Cortex of kidney (tissue), 1 donor: ENCODE measurements at places on chromosomes 4 and X.

DNA sequence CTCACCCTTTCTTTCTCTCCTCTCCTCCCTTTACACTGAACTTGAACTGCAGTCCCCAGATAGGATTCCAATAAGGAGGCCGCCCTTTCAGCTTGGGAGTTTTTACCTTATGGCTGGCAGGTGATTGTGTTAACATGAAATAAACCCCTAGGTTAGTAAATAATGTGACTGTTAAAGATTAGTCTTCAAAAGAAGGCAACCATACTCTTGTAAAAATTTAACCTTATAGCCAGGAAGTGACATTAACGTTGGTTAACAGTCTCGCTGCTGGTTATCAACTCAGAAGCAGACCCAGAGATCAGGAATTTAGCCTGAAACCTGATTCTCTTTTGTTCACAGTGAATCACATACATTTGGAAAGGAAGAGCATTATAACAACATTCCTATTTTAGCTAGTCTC, 15.2 kb downstream of the FHDC1 start:
- no peak for DNase-seq

DNA sequence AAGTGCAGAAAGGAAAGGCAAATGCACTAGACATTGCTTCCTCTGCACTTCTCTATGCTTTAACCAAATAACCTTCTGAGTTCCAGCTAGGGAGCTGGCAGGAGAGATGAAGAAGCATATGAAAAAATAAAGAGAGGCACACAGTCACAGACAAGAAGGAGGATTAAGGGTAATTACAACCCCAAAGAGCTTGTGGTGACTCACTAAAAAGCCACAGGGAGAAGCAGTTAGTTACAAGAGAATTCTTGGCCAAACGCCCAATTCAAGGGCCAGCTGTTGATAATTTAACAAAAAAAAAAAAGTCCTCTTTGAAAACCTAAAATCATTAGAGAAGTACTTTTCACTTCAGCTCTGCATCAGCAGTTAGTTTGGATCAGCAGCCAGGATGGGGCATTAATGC, 478.0 kb downstream of the KCNIP4 start:
- no peak for DNase-seq

- DNase-seq, result no peak
Measured at GRCh38 chrX:154000051-154000450, 19.7 kb downstream of the IRAK1 start.

GRCh38 chr4:141657550-141658250, 21.3 kb downstream of the IL15 start:
- DNase-seq, result no peak

GRCh38 chr4:2932951-2933565, 30.1 kb downstream of the NOP14 start:
- no peak for DNase-seq

GRCh38 chr4:127889903-127890302, 9.2 kb downstream of the PLK4 start:
- no peak for DNase-seq

GRCh38 chr4:168274871-168275270, 43.7 kb downstream of the DDX60 start:
- no peak for DNase-seq

DNA sequence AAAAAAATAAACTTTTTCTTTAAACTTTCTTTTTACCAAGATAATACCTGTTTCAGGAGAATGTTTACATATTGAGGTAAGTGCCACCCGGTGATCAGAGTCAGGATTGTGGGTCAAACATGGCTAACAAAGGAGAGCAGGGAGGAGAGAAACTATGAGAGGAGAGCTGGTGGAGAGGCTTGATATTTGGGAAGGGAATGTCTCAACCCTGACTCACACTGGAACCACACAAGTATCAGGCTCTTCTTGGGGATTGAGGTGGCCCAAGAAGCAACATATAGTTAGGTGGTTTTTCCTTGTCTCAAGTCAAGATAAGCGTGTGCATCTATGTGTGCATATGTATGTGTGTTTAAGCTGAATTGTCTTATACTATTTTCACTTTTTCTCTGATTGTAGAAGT, 6.7 kb downstream of the TCEAL1 start:
- DNase-seq, result no peak

DNA sequence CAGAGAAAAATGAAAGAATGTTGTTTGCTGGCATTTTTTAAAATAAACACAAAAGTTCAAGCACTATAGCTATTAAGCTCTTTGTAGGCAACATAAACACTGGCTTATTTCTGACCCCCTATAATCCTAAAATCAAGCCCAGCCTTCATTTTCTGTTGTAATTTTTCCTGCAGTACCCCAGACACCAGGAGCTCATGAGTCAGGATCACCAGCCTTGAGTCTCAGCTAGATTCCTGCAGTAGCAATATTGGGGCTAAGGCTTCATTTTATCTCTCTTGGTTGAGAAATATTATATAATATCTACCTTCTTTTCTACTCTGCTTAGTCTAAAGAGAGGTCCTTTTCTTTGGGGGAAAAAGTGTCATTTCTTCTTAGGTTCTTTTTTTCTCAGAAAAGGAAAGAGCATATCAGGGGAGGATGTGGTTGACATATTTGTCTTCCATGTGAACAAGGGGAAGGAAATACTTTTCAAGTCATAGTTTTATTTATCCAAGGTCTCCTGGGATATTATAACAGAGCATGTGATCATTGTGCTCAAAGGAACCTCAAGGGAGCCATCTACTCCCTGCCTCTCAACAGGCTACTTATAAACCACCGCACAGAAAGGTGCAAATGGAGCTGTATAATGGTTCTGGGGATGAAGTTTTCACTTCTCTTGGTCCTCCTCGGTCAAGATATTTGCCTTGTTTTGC, 678.3 kb upstream of the NR3C2 start:
- no peak for DNase-seq

DNA sequence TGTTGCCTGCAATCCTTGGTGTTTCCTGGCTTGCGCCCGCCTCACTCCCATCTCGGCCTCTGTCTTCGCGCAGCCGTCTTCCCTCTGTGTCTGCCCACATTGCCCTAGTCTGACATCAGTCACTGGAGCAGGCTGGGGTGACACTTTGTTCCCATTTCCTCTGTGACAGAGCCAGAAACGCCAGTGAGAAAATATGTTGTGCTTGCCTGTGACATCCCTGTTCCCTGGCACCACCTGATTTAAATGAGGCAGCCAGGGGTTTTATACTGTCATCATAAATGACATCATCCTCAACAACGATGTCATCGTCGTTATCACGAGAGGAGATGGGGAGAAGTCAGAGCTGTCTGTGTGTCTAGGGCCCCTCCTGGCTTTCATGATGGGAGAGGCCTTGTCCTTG, 29.1 kb downstream of the ZNF185 start:
- no peak for DNase-seq

DNA sequence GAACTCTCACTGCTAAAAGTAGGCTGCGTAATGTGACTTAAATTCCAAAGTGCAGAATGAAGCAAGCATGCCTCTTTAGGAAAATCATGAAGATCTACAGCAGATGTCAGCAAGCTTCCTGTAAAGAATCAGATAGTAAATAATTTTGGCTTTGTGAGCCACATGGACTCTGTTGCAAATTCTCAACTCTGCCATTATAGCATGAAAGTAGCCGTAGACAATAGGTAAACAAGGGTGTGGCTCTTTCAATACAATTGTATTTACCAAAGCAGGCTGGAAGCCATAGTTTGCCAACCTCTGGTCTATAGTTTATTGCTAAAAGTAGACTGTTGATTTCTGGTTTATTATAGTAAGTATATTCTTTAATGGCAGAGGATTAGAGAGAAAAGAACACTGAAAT, 80.3 kb upstream of the FAM9B start:
- DNase-seq, result no peak

- DNase-seq, result no peak
Measured at GRCh38 chrX:105190252-105190853, 30.1 kb downstream of the TEX13A start.

GRCh38 chrX:119775517-119776238, 15.8 kb downstream of the RPL39 start:
- DNase-seq, result no peak

DNA sequence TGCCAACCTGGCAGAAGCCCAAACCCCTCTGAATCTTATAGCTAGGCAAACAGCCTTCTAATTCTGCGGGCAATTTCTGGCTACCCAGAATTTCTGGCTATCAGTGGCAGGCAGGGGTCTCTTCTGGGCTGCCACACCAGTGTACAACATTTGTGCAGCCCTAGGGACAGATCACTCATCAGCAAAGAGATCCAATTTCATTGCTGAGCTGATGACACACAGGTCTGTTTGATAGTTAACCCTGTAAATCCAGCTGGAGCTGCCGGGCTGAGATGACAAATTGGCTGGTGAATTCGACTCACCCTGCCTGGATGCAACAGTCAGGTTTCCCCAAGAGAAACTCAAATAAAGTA, 2.4 kb downstream of the MID1 start:
- no peak for DNase-seq

- no peak for DNase-seq
Measured at GRCh38 chr4:113328514-113328913, 279.1 kb downstream of the ANK2 start.

- DNase-seq, result no peak
Measured at GRCh38 chr4:2574009-2574408, 37.6 kb downstream of the FAM193A start.

DNA sequence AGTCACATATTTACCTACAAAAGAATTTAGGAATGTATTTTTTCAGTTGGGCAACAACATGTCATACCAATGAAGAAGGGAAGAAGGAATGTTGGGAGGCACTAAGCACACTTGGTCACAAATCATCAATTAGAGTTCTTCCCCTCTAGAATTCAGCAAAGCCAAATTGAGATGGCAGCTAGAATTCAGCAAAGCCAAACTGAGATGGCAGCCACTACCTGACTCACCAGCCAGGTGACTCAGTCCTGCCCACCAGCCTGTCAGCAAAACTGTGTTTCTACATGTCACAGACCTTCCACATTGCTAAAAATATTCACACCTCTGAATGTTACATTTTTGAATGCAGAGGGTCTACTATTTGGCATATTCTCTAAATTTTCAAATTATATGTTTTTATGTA, 63.2 kb upstream of the NOCT start:
- DNase-seq, result no peak

- DNase-seq, result no peak
Measured at GRCh38 chr4:54662901-54663585, 5.3 kb downstream of the KIT start.

GRCh38 chr4:38152305-38152704, 192.1 kb downstream of the PTTG2 start:
- no peak for DNase-seq

- DNase-seq, result no peak
Measured at GRCh38 chr4:116501954-116502353, 583.4 kb downstream of the TRAM1L1 start.

DNA sequence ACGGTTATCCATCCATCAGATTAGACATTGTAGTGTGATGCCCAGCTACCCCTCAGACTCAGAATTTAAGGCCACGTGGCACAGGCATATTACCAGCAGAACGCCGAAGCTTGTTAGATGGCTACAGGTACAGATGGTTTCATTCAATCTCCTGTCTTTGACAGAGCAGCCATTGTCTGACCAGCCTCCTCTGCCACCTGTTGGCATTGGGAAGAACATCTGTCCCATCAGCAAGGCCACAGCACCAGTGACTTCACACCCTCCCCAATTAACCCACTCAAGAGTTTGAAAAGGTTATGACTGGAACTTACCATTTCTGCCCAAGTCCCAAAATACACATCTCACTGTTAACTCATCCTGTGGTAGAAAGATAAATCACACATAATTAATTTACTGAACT, 22.0 kb upstream of the PHKA2 start:
- DNase-seq, result no peak

- no peak for DNase-seq
Measured at GRCh38 chr4:7978907-7979651, 39.4 kb upstream of the AFAP1 start.

DNA sequence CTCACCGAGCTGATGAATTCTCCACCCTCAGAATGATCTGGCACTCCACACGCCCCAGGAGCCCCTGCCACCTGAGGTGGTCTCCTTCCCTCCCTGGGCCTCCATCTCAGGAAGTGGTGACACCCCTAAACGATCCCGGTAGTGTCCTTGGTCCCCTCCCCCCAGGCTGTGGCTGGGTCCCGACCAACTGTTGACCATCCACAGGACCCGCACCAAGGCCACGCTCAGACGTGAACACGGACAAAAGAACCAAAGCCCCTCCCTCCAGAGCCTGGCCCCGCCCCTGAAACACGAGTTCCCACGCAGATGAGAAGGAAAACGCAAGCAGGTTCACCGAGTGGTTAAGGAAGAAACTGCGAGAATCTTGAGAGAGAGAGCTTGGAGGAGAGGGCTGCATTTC, 16.6 kb downstream of the LRPAP1 start:
- DNase-seq, result no peak

- no peak for DNase-seq
Measured at GRCh38 chrX:116961872-116962582, 499.3 kb upstream of the CT83 start.

DNA sequence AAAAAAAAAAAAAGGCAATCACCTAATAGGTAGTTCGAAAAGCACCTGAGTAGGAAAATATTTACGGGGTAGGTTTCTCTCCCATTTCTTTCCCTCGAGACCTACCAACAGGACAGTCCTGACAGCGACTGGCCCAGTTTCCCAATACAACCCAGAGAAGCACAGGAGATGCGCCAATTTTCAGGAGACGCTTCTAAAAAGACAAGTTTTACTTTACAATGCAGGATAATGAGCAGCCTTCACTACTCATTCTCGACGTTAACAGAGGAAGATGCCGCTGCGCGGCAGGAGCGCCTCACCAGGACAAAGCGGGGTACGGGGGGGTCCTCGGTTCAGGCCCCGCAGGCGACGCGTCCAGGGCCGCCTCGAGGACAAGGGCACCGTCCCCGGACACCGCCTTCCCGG, 708 bp downstream of the BCLAF3 start:
- DNase-seq, result no peak
